Spinal cord (tissue), 10 donors: ENCODE measurements at places on chromosomes 5 and 9.
A peak's percentile ranks its signal among the peaks of the same experiment; 100 is the strongest.

DNA sequence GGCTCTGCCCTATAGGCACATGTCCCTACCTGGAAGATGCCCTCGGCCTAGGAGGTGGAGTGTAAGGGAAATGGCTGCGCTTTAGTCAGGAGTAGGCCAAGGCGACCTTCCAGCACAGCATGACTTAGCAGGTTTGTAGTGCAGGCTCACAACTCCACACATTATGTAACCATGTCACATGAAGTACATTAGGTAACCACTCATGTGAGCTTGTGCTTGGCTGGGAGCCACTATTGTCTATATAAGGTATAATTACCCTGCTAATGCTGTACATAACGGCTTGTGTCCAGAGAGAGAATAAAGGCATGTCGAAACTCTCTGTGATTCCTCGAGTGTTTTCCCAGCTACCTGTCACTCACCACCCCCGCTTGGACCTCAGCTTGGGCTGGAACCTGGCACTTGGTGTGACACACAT lies 74.9 kb downstream of the CAMK4 start:
- DNase-seq = no peak

- no peak for DNase-seq
Observed at GRCh38 chr9:137437691-137438590, 3.2 kb downstream of the ENTPD8 start.

- no peak for DNase-seq
Observed at GRCh38 chr5:139678751-139679750, 30.9 kb downstream of the CXXC5 start.

DNA sequence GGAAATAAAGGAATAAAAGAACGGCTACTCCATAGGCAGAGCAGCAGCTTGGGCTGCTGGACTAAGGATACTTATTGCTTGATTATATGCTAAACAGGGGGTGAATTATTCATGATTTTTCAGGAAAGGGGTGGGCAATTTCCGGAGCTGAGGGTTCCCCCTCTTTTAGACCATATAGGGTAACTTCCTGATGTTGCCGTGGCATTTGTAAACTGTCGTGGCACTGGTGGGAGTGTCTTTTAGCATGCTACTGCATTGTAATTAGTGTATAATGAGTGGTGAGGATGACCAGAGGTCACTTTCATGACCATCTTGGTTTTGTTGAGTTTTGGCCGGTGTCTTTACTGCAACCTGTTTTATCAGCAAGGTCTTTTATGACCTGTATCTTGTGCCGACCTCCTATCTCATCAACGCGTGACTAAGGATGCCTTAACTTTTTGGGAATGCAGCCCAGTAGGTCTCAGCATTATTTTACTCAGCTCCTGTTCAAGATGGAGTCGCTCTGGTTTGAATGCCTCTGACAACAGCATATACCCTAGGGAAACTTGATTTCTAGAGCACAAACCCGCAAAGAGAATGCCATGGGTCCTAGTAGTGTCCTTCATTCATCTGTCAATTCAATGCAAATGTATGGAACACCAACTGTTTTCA lies 47.8 kb upstream of the PWWP2A start:
- no peak for DNase-seq

DNA sequence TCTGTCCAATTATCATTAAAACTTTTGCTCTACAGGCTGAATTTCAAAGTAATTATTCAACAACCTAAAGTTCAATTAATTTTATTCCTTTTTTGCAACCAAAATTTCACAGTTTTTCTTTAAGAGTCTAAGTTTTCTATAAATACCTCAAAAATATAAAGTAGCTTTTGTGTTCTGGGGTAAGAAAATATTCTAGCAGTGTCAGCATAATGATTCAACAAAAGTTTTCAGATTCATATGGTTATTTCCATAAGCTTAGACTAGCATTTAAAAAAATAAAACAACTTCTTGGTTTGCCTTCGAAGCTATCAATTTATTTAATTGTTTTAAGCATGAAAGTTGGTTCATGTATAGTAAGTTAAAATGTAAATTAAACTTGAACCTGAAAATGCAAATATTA lies 1962.3 kb upstream of the CDH6 start:
- DNase-seq = no peak

DNA sequence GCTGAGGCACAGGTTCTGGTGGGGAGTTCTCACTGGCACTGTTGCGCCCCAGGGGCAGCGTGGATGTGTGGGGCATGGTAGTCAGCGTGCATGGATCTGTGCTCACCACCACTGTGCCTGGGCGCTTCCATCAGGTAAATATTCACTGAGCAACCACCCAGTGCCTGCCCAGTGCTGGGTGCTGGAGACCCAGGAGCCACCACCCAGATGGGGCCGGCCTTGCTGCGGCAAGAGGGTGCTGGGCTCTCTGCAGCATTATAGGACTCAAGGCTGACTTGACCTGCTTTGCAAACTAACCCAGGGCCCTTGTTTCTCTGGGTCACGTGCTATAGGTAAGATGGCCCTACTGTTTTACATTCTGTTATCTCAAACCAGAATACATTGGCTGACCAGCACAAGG lies 60.5 kb downstream of the DAP start:
- no peak for DNase-seq

DNA sequence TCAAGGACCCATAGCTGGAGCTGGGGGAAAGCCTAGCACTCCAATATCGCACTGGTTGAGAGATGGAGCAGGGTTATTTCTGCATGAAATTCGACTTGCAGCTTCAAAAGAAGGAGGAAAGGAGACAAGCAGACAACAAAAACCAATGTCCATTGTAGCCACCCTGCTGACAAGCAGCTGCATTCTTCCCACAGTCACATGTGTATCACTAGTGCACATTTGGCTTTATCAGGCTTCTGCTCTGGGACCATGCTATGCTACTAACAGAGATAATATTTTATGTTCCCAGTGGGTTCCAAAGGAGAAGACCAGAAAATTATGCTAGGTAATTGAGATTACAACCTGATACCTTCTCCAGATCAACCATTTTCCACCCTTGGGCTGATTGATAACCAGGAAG lies 59.7 kb downstream of the MFAP3 start:
- no peak for DNase-seq

GRCh38 chr5:74482990-74483389 lies 157.5 kb downstream of the ENC1 start:
- DNase-seq = peak; percentile 46

DNA sequence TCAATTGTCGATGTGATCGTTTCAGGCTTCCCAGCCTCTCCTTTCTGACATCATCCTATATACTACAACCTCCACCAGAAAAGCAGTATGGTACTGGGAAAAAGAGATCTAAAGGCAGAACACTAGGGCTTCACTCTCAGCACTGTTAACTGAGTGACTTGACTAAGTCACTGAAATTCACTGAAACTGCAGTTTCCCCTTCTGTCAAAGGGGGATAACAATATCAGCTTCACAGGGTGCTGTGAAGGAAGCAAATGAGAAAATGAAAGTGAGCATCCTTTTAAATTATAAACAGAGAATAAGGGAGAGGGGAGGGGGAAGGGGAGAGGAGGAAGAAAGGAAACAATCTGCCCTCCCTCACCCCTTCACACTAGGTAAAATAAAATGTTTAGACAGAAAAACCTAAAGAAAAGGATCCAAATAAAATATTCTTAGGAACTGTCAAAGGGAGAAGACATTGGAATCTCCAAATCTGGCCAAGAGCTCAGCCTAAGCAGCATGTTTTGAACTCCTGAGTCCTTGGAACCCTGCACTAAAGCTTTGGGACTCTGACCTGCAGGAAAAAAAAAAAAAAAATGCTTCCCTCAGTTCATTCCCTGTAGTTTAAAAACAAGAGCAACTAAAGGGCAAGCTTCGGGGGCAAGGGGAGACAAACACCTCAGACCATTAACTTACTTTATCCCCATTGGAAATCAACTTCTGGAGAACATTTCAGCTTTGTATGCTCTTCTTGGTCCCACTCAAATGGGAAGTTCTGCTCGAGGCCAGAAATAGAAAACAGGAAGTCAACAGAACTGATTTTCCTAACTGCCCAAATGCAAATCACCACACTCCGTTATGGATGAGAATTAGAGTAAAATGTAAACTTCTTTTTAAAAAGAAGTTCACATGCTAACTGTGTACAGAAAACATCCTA lies 178.3 kb downstream of the DEPDC1B start:
- DNase-seq = no peak

DNA sequence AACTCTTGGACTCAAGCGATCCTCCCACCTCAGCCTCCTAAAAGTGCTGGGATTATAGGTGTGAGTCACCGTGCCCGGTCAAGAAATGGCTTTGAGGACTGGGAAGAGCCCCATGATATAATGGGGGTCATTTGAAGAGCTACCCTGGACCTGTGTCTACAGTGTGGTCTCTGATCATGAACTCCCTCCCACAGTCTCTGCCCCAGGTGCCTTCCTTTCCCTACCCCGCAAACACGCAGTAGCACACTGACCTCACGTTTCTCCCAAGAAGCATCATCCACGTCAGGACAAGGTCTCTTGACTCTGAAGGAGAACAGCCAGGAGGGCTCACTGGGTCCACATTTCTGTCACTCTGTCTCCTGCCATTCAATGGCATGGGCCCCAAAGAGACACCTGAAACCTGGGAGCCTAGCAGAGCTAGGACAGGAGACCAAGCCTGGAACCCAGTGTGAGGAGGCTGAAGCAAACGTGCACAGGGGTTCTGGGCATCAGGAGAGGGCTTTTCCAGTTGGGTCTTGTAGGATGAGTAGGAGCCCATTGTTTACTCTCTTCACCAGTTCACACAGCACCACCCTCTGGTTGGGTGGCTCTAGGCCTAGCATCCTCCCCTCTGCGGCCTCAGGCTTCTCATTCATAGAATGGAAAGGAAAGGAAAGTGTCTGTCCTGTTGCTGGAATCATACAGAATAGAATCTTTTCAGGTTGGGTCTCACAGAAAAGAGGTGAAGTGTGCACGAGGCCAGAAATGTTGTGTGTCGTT lies 23.0 kb downstream of the PRRX2 start:
- no peak for DNase-seq

DNA sequence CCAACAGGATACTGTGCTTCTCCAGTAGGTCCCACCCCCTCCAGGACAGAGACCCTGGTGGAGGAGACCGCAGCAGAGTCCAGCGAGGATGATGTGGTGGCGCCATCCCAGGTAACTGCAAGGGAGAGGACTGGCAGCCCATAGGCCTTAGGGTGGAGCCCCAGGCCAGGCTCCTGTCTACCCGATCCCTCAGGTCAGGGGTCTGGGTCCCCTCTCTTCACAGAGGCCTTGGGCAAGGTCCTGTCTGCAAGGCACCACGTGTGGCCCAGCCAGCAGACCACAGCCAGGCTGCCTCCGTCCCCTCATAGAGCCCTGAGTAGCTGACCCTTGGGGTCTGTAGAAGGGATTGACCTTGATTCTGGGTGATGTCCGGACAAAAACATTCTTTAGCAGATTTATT lies 20.0 kb downstream of the CD74 start:
- DNase-seq = no peak

DNA sequence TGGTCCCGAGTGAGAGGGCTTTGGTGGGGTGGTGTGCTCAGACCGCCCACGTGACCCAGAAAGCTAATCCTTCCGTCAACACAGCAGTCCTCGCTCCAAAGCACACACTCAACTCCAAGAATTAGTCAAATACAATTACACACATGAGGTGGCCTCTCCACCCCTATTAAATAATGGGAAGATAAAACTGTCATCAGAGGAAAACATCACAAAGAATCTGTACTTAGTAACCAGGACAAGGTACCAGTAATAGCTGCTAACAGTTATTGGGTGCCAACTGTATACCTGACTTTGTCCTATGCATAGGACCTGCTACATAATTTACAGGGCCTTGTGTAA lies 222.8 kb downstream of the HSPA4 start:
- no peak for DNase-seq

DNA sequence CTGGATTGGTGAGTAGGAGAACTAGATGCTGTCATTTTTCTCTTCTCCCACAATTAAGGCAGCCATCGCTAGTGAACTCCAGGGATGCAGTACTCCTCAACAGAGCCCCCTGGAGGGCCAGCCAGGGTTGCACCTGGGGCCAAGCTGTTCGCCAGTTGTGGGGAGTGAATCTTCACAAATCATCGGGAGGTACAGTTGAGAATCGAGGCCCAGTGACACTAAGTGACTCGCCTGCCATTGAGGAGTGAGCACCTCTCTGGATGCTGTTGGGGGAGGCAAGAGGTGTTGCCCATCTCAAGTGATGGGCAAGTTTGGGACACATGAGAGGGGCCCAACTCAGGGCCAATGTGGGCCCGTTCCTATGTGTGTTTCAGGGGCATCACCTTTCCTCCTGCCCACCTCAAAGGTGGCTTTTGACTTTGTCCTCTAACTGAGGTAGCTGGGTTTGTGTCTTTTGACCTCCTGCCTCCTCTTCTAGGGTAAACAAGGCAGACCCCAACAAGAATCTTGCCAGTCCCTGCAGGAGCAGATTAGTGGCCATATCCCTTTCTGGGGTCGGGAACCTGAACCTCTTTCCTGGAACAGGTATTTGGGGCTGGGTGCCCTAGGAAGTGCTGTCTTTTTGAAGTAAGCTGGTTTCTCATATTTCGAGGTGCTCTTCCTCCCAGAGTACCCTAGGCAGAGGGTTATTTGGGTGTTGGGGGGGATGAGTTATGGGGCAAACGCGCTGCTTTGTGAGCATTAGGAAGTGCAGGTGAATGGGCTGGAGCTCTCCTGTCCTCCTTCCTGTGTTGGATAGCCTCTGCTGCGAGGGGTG lies 181.2 kb downstream of the MACROH2A1 start:
- DNase-seq = no peak

GRCh38 chr9:108168236-108168850 lies 678.8 kb upstream of the KLF4 start:
- DNase-seq = no peak

DNA sequence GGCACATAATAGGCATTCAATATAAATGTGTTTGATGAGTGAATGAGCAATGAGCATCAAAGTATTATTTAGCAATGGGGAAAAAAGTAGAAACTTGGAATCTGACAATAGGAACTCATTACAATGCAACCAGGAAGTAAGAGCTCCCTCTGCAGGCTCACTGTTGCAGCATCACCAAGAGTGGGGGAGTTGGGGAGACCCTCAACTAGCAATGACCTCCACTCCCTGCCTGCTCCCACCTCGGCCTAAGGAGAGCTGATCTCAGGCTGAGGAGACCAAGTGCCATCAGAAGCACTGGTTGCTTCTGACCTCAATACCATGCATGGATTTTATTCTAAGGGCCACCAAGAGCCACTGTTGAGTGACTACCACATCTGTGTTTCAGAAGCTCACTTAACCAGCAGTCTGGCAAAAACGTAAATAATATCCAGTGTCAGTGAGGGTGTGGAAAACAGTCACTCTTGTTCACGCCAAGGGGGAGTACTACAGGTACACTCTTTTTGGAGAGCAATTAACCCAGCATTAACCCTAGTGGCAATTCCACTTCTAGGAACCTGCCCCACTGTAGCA lies 8.0 kb downstream of the VDAC1 start:
- DNase-seq = no peak

DNA sequence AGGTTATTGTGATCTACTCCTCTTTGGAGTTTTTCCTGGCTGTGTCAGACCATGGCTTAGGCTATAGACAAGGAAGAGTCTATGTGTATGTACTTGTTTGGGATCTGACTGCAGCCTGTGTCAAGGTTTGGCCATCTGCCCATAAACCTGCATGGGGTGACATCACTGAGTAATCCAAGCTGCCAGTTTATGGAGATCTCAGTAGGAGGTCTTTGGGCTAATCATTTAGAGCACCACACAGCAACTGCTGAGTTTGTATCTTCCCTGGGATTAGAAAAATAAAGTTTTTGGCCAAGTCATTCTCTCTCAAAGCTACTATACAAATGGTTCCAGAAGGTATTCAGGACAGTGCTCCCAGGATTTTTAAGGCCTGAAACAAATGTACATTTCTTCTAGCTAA lies 65.5 kb upstream of the HSPB3 start:
- DNase-seq = peak; percentile 82

GRCh38 chr9:135346438-135347050 lies 133.0 kb upstream of the PPP1R26 start:
- no peak for DNase-seq

- no peak for DNase-seq
Observed at GRCh38 chr9:38285236-38285635, 107.3 kb upstream of the ALDH1B1 start.
